ENCODE measurements at places on chromosomes 2 and 18.

- DNase-seq = no peak
Measured at GRCh38 chr2:46901611-46902010, 14.0 kb downstream of the MCFD2 start.

DNA sequence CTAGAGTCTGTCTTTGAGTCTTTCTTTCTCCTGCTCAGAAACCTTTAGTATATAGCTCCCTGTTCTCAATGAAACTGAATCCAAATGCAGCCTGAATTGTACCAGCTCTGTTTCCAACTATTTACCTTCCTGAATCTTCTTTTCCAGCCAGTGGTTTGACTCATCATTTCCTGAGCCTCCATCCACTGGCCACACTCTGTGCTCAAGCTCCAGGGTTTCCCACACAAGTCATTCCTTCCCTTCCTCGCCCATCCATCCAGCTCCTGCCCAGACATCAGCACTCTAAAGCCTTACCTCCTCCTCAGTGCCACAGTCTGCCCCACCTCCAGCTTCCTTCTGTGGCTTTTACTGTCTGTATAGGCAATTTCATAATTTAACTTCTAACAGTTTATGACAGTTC lies 233.6 kb upstream of the RASGRP3 start:
- DNase-seq = no peak

DNA sequence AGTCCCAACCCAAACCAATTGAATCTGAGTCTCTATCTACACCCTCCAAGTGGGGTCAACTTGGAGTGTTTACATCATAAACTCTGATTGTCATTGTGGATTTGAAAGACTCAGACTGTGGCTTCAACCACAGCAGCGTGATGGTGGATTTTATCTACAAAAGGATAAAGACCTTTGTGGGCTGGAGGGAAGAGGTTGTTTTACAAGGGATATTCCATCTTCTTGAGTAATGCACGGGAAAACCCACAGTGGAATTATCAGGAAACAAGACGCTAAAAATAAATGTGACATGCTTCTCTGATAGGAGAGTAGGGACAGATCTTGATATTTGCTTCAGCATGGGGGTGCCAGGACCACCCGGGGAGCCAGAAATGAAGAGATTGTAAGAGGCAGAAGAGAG lies 93.5 kb downstream of the LPIN1 start:
- DNase-seq = no peak

DNA sequence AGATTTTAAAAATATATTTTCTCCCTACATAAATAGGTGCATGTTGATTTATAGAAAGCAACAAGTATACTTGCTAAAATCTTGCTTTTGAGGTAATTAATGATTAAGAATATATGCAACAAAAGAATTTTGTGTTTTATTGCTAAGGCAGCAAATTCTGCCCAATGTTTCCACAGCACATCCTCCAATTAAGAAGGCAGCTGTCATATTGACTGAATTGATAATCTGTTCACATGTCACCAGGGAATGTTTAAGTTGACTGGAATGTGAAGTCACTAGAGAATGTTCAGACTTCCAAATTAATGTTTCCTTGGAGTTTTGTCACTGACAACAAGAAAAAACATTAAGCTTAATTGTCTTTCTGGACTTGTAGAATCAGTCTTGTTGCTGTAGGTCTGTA lies 1602.7 kb upstream of the SLC39A10 start:
- no peak for DNase-seq

GRCh38 chr2:75130171-75130570 lies 69.1 kb downstream of the TACR1 start:
- DNase-seq = no peak

DNA sequence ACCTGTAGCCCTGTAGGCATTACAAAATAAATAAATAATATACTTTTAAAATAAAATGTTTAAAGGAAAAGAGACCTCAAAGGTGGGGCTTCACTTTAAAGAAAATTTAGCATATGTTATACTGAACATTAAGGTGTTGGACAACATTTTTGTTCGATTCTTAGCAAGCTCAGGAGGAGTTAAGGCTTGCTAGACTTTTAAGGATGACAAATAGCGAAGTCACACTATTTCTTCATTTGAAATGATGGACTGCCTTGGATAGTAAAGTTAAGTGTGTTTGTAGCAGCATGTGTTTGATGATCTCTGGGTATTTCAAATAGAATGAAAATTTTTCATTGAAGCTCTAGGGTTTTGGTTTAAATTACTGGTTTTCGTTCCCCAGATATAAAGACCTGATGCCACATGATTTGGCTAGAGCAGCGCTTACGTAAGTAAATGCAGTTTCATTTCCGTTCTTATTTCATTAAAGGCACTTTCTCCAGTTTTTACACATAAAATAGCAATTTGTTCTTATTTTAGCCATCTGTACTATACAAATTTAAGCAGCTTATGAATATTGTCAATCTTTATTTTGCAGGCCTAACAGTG lies 24.9 kb downstream of the HADHB start:
- DNase-seq = no peak

DNA sequence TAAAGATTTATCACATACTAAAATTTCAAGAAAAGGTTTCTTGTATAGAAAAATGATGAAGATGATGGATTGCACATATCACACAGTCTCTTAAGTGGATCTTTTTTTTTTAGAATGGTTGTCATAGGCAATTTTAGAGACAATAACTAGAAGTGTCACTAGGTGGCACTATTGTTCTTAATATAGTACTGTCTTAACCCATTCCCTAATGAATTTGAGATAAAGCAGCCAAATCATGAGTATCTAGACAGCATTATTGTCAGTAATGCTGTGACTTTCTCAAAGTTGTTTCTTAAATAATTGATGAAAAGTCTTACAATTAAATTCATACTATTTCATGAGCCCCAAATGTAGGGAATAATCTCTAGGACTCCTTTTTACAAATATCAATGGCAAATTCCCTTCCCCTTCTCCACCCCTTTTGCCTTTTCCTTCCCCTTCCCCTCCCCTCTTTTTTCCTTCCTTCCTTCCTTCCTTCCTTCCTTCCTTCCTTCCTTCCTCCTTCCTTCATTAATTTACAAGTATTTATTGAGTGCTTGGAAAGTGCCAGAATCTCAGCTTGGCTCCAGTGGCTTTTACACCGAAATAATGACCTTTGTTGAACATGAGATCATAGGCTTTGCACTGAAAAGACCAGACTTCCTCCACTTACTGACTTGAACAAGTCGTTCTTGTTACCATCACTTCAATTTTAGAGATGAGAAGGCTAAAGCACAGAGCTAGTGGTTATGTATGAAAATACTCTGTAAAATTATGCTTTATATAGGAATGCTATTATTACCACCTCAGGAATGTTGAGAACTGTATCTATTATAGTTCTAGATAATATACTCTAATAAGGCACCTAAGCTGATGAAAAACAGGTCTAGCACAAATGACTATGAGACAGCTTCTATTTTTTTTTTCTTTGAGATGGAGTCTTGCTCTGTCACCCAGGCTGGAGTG lies 19.8 kb downstream of the MYL12B start:
- DNase-seq = peak; percentile 83

DNA sequence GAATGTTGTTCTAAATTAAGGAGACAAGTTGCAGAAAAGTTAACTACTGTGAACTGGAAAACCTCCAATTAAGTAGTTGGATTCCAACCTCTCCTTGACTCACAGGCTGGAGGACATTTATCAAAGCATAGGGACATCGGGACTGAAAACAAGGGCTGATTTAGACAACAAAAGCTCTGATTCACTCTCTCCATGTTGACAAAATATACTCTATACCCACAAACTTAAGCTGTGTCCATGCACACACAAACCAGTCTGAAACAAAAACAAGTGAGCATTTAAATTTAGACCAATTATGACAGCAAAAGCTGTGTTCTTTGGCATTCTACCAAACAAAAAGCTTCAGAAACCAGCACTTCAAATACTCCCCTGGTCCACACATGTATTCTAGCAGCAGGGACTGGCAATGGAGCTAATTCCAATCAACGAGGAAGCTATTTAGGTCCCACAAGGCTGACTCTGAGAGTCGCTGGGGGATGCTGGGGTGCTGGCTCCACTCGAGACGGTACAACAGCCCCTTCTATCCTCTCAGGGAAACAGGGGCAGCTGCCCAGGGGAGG lies 71.4 kb downstream of the NXPH2 start:
- DNase-seq = no peak

GRCh38 chr2:241808721-241809382 lies at the start of gene NEU4:
Gene NEU4, plus strand, starts transcription at chr2:241809193. Its CDS starts 5,292 bp downstream, at chr2:241814485.
- no peak for DNase-seq

DNA sequence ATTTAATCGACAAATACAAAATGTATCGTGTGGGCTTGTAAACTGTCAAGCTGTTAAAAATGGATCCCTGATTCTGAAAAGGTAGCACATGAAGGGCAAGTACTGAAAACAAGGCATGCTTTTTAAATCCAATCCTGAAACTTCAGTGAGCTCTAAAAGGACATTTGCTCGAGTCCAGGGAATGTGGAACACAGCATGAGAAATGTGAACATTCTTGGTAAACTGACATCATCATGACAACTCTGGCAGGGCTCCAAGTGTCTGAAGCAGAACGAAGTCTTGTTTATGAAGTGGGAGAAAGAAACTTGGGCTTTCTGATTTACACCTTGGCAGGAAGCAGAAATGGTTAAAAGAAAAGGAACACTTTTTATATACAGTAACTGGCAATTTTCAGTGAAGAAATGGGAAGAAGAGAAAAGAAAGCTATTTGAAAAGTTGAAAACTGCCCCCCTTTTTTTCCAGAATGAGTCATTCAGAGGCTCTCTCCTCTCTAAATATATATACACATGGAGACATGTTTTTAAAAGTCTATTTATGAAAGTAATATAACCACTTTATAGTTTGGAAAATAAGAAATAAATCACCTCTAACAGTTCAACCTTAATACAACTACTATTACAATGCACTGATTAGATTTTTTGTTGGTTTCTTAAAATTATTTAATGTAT lies 120.8 kb downstream of the GAREM1 start:
- DNase-seq = peak; percentile 93

DNA sequence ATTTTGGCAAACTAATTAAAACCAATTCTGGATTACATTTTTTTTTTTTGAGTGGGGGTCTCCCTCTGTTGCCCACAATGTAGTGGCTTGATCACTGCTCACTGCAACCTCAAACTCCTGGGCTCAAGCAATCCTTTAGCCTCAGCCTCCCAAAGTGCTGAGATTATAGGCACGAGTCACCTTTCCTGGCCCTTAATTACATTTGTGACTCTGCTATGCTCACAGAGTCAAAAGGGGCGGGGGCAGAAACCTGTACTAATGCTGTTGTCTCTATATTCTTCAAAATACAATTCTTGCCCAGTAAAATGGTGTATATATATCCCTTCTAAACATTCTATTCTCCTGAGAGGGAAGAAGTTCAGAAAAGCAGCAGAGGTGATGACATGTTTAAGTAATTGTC lies 23.2 kb downstream of the PRKD3 start:
- DNase-seq = no peak

DNA sequence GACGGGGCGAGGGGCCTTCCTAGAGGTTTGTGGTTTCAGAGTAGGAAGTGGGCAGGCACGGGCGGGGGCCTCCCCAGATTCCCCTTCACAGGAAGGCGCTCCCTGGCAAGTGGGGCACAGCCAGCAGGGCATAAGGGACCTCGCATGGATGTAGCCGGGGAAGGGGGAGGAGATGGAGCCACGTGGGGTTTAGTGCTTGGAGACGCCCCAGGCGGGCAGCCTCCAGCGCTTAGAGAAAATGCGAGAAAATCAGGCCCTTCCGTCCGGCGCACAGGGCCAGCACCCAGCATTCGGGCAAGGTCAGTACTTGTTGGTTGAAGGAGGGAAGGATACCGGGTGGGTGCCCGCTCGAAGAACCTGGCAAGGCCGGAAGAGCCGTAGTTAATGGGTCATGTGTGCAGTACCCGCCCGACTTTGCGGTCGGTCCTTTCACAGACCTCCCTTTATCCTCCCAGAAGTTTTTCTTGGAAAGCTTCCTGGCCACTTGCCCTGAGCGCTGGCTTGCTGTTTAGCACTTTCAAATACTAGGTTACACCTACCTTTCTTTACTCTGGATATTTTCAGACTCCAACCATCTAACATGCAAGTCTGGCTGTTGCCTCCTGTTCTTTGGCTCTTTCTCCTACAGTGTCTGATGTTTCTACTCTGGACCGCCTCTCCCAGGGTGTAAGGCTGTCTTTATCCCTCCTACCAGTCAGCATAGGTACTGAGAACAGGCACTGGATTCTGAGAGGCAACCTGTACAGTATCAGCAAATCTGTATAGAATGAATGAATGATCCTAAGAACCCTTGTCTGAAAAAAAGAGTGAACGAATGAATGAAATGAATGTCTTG lies 78.1 kb downstream of the CIB4 start:
- DNase-seq = no peak

DNA sequence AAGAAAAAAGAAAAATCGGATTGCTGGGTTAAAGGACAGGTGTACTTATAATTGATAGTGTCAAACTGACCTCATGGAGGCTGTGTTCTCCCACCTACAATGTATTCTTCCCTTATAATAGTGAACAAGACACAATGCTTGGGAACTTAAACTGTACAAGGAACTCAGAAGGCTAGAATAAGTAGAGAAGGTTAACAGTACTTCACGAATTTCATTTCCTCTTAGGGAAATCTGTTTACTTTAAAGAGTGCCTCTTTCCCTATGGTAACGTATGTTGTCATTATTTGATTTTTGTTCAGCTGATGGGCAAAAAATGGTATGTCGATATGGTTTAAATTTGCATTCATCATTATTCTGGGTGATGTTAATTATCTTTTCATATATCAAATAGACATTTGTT lies 9.2 kb upstream of the HK2 start:
- no peak for DNase-seq

DNA sequence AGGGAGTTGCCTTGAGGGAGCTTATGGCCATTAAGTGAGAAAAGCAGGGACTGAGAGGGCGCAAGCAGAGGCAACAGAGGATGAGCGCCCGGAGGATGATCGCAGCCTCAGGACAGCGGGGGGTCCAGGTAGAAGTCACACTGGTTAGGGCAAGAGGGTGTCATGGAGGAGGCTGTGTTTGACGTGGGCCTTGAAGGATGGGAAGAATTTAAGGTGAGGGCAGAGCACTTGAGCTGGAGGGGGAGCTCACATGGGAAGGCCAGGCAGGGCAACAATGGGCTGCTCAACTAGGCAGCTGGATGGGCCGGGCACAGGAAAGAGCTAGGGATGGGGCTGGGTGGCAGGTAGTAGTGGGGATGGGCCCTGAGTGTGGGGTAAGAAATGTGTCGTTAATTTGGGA lies 31.9 kb downstream of the FAM228A start:
- DNase-seq = no peak
